ENCODE measurements at places on chromosomes 5 and 9. TPM values are rescaled to one million over a fixed set of nuclear protein-coding genes. Genes with fewer than 3 reads are reported as not detected.

DNA sequence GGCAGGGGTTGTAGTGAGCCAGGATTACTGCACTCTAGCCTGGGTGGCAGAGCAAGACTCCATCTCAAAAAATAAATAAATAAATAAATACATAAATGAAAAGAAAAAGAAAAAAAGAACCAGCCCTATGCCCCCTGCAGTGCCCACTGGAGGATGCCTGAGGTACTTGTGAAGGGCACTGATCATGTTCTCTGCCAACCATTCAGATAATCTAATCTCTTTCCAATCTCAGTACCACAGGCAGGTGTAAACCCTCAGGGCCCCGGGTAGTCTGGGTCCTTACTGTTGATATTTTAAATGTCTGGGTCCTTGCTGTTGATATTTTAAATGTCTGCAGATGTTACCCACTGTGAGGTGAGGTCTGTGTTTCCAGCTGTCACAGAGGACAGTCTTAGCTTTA, 321.8 kb upstream of the ADCY2 start:
- no peak for DNase-seq

- no peak for DNase-seq
These were observed 74.0 kb downstream of the MACROH2A1 start for GRCh38 chr5:135324897-135325650.

DNA sequence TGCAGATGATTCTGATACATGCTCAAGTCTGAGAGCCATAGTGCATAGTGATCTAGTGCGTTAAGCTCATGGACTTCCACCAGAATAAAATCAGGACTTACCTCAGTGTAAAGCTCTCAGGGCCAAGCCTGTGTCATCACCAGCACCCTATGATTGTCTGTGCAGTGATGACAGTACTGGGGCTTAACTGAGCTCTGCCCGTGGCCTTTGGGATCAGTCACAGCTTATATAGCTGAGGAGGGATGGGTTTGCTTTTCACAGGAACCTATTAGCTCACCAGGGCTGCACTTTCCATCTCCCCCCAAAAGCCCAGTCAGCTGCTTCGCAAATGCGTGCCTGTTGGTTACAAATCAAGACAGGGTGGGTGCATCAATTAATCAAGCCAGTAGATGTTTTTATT, 246.9 kb downstream of the NR3C1 start:
- no peak for DNase-seq

DNA sequence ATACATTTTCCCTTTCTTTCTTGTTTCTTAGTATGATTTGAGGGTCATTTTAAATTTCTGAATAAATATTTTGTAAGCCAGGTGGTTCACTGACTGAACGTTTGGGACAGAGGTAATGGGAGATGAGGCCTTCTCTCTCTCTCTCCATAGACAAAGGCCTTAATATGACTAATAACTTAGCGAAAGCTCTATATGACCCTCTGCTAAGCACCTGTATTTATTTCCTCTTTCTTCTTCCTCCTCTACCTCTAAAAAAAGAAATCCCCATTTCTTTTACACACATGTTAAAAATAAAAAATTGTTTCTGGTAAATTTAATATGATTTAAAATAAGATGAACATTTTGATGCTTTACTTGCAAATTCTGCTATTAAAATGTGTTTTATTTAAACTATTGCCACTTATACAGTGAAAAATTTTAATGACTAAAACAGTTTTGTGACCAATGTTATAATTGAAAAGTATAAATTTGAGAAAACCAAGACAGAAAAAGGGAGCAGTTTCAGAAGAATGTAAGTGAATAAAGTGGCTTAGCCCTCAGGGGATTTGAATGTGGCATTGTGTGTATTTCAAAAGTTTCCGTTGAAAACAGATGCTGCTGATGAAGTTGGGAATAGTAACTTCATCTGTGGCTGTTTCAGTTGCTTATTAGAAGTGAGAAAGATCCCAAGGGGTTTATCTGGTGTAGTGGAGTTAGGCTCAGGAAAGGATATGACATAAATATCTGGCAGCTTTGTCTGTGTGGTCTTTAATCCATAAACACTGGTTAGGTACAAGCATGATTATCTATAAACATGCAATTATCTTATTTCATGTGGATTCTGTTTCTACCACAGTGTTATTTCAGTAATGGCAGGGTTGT, 128.6 kb upstream of the GRHPR start:
- DNase-seq: peak; percentile 19

GRCh38 chr5:151060742-151061141, 20.1 kb downstream of the TNIP1 start:
- no peak for DNase-seq

- no peak for DNase-seq
These were observed 408.1 kb downstream of the FAM170A start for GRCh38 chr5:120037451-120037850.

- DNase-seq: no peak
These were observed 6.4 kb downstream of the CMBL start for GRCh38 chr5:10301266-10301665.

GRCh38 chr9:16597136-16597535, 273.3 kb downstream of the BNC2 start:
- DNase-seq: peak; percentile 47

DNA sequence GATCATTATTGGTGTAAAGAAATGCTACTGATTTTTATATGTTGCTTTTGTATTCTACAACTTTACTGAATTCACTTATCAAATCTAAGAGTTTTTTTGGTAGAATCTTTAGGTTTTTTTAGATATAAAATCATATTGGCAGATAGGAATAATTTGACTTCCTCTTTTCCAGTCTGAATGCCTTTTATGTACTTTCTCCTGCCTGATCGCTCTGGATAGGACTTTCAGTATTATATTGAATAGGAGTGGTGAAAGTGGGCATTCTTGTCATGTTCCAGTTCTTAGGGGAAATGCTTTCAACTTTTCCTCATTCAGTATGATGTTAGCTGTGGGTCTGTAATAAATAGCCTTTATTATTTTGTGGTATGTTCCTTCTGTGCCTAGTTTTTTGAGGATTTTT, 8.3 kb downstream of the AHRR start:
- no peak for DNase-seq

GRCh38 chr9:114883709-114884108, 46.7 kb downstream of the TNFSF8 start:
- no peak for DNase-seq

DNA sequence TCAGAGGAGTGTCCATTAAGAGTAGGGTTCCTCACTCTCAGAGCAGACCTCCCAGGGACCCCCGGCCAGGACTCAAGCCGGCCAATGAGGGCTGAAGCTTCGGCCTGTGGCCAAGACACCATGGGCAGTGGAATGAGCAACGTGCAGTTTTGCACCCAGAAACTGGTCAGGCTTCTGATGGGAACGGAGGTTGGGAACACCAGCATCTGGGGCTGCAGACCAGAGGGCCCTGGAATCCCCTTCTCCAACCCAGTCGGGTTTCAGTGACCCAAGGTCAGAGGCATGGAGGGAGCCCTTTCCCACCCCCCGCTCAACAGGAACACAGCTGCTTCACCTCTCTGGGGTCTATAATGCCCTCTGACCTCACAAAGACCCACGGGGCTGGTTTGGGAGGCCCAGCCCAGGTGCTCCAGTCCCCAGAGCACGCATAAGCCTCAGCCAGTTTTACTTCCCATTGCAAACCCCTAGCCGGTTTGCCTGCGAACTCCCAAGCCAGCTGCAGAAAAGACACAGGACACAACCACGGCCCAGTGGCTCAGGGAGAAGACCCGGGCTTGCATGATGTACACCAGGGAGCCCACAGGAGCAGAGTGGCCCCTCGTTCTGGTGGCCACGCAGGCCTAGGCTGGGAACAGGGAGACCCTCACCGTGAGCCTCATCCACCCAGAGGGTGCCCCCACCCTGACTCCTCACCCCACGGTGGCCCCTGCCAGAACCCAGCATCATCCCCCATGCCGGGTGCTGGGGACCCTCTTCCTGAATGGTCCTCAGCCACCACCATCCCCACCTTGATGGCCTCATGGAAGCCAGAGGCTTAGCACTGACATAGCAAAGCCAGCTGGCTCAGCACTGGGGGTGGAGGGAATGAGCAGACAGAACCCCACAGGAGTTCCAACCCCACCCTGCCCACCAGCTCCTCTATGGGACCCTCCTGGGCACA, 30.6 kb downstream of the VAV2 start:
- no peak for DNase-seq

GRCh38 chr9:138064547-138064946, 187.0 kb downstream of the CACNA1B start:
- peak; percentile 5 for DNase-seq

GRCh38 chr9:110148384-110148783, 59.6 kb downstream of the C9orf152 start:
- no peak for DNase-seq

DNA sequence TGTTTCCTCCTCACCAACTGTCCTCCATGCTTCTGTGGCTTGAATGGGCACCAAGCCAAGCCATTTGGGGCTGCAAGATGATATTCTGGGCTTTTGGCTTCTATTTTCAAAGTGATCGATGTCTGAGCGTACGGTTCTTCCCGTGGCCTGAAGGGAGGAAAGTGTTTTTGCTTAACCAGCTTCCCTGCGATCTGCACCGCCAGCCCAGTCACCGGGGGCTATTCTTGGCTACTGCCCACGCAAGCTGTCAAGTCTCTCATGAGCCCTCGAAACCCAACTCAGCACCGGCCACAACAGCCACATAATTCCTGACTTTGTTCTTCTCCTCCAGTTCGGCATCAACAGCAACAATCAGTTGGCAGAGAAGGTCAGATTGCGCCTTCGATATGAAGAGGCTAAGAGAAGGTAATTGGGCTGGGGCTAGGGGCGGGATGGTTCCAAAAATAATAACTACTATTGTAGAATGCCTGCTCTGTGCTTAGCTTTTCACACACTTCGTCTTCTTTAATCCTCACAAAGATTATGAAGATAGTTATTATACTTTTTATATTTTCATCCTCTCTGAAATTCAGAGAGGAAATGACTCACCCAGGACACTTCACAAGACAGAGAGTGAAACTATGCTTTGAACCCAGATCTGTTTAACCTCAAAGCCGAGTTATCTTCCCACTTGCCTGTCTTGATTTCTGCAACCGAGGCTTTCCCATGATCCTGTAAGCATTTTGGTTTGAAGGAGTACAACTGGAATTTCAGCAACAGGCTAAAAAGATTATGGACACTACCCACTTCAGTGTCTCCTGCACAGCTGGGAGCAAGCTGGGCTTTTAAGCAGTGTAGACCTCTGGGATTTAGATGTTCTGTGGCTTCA, 76.4 kb upstream of the RARS1 start:
- DNase-seq: no peak

GRCh38 chr5:90528601-90529193, 687 bp downstream of the LYSMD3 start:
- DNase-seq: no peak

- peak; percentile 37 for DNase-seq
These were observed 41.0 kb downstream of the FXN start for GRCh38 chr9:69076550-69076949.

- peak; percentile 17 for DNase-seq
These were observed 5.9 kb upstream of the ACO1 start for GRCh38 chr9:32378496-32378895.

DNA sequence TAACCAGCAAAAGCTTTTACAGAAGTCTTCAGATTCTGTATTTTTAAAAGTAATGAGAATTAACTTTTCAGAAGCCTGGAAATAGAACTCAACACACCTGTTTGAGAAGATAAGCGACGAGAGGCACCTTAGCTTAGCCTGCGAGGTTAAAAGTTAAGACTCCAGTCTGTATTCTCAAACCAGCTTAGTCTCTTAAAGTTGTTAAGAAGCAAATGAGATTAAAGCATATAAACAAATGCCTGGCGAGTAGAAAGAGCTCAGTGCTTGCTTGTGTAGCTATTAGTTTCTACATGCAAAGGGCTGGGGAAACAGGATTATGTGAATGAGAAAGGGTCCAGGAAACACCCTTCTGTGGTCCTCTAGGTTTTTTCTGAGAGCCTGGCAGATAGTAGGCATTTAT, 51.7 kb downstream of the MTAP start:
- DNase-seq: no peak

- DNase-seq: no peak
These were observed 365.9 kb downstream of the PLK2 start for GRCh38 chr5:58094031-58094430.

GRCh38 chr9:5760338-5760737, 72.6 kb downstream of the ERMP1 start:
- no peak for DNase-seq

DBH gene
- 0.08 TPM for polyA plus RNA-seq

TMEM215 gene
- not detected for polyA plus RNA-seq

FBP1 gene
- 259 TPM for polyA plus RNA-seq

ENHO gene
- polyA plus RNA-seq: 1.4 TPM

FIBCD1 gene
- 4.1 TPM for polyA plus RNA-seq
